CD4-positive, alpha-beta T cell treated with Interleukin-2 at 100 ng/mL for 4 hours (primary cell): ENCODE measurements at places on chromosomes 2 and 18.

- no peak for DNase-seq
Observed at GRCh38 chr2:46232860-46233259, 64.3 kb upstream of the EPAS1 start.

DNA sequence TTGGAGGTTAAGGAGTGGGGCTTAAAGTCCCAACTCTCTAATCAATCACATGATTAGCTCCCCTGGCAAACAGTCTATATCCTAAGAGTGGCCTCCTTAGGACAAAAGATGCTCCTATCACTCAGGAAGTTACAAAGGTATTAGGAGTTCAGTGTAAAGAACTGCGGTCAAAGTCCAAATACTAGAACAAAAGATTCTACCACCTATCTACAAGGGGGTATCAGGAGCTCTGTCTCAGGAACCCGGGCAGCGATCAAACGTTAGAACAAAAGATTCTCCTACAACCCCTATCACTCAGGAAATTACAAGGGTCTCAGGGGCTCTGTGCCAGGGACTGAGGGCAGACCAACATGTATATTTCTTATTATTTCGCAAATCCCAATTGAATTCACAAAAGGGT, 58.0 kb downstream of the DTNB start:
- DNase-seq = no peak

DNA sequence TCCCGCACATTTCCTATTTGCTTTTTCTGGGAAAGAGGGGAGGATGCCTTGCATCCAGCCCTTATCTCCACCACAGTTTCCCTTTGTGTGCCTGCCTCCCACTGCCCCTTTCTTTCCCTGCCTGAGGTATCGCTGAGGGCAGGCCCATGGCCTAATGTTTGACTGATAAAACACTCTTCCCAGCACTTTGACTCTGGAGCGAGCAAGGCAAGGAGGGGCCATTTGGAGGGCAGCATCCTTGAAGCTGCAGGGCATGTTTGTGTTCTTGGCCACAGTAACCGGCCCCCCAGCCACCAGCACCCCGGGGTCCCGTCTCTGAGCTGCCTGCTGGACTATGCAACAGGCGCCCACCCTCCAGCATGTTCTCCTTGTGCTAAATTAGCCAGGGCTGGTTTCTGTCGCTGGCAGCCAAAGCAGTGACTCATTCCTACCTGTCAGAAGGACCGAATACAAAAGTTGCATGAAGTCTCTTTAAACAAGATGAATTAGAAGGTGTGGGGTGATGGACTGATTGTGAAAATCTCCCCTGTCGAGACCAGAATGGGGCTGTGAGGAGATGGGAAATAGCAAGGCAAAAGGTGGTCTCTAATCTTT, 50.7 kb downstream of the BCL2L11 start:
- DNase-seq = no peak

- no peak for DNase-seq
Observed at GRCh38 chr2:205969584-205969983, 116.4 kb downstream of the INO80D start.

- DNase-seq = no peak
Observed at GRCh38 chr2:6915399-6915798, 1.8 kb upstream of the RNF144A start.

DNA sequence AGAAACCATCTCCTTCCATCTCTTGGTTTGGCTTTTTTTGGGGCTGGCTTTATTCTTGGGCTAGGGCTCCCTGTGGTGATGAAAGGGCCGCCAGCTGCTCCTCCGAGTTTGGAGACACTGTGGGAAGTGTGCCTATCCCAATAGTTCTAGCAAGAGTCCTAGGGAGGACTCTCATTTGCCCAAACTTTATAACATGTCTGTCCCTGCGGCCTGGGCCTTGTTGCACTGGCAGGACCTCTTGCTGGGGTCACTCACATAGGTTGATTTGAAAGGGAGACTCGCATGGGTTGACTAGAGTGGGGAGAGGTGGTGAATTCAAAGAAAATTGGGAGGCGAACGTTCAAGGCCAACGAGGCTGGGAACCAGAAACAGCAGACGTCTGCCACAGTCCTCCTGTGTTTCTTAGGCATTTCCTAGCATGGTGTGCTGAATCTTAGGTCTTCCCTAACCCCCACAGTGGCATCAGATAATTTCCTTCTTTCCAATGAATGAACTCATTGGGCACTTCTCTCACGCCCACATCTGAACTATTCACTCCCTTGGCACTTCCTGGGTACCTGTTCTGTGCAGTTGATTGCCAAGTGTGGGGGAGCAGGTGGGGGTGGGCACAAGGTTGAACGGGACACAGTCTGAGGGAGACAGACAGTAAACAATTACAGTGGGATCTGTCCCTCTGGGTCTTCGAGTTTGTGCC, 26.8 kb downstream of the NIFK start:
- no peak for DNase-seq
